ENCODE measurements at places on chromosomes 7 and 10. TPM values are rescaled to one million over a fixed set of nuclear protein-coding genes. Genes with fewer than 3 reads are reported as not detected.
A peak's percentile ranks its signal among the peaks of the same experiment; 100 is the strongest.

Gene SAMD9
- 0.95 TPM for polyA plus RNA-seq

Gene MRC1
- polyA plus RNA-seq: not detected

Gene CYTH3
- polyA plus RNA-seq: 56.8 TPM

Gene TMEM176A
- not detected for polyA plus RNA-seq

Gene TACC2
- 8.8 TPM for polyA plus RNA-seq

Gene C7orf57
- polyA plus RNA-seq: 0.41 TPM

Gene CYP3A5
- 0.31 TPM for polyA plus RNA-seq

Gene OPN1SW
- 0.05 TPM for polyA plus RNA-seq

Gene LEP
- not detected for polyA plus RNA-seq

Gene GDF2
- polyA plus RNA-seq: not detected

- no peak for DNase-seq
- no peak overlapping the region for H3K27ac ChIP-seq
- no peaks in the 10 kb centered on the region for H3K36me3 ChIP-seq
- no peak overlapping the region for H3K4me3 ChIP-seq
Measured at GRCh38 chr7:149381245-149381644, 79.6 kb downstream of the ZNF777 start.

DNA sequence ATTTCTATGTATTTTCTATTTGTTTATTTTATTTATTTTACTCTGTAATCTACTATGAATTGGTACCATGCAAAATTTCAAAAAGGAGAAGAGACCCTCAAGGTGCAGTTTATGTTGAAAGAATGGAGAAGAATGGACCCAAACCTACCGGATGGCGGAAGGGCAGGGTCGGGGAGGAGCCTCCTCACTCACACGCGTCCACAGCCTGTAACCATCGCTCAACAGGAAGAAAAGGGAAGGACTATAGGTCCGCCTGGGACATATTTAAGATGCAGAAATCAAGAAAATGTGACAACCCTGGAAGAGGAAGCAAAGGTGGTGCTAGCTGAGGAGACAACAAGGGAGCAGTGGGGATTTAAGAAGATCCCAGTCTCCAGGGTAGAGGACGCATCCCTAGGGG, 158.4 kb downstream of the COBL start:
- H3K27ac ChIP-seq: no peak overlapping the region
- no peaks in the 10 kb centered on the region for H3K36me3 ChIP-seq
- DNase-seq: no peak
- no peak overlapping the region for H3K4me3 ChIP-seq

GRCh38 chr10:119103903-119104653, at the start of gene DENND10:
Gene DENND10 (plus strand): TSS chr10:119104113. CDS start chr10:119104143, 30 bp downstream.
- H3K4me1 ChIP-seq: peaks cover 3% of the 10 kb centered on the region
- peak; percentile 100 for DNase-seq
- peak within 1 kb of the TSS; percentile 22 for H3K27ac ChIP-seq

DNA sequence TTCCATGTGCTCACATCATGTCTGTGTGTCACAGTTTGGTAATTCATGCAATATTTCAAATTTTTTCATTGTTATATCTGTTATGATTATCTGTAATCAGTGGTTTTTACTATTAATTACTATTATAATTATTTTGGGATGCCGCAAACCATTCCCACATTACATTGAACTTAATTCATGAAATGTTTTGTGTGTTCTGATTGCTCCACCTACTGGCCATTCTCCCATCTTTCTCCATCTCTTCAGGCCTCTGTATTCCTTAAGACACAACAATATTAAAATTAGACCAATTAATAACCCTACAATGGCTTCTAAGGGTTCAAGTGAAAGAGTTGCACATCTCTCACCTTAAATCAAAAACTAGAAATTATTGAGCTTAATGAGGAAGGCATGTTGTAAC, 398.5 kb downstream of the PCDH15 start:
- no peaks in the 10 kb centered on the region for H3K36me3 ChIP-seq
- no peak overlapping the region for H3K27ac ChIP-seq
- peak; percentile 1 for DNase-seq
- H3K4me1 ChIP-seq: no peaks in the 10 kb centered on the region

DNA sequence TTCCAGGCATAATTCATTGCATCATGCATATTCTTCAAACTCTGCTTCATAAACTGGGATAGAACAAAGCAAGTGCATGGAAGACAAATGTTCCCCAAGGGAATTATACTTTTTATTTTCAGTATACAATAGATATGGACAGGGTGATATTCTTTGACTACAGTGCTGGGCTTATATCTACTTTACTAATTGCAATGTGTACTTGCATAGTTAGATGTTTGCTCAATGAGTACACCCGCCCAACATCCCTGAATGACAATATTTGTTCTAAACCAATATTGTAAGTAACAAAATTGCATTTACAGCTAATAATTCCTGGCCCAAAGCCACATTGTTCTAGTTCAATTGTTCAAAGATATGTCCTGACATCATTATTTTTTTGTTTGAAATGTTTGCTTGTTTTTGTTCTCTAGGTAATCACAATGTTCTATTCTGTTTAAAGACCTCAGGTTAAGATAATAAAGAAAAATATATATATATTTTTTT, 171.4 kb downstream of the PTN start:
- H3K27ac ChIP-seq: no peak overlapping the region
- no peaks in the 10 kb centered on the region for H3K27me3 ChIP-seq
- no peak overlapping the region for H3K4me3 ChIP-seq
- no peak for DNase-seq
- no peaks in the 10 kb centered on the region for H3K36me3 ChIP-seq

- no peaks in the 10 kb centered on the region for H3K27me3 ChIP-seq
- peaks cover 19% of the 10 kb centered on the region for H3K36me3 ChIP-seq
- H3K27ac ChIP-seq: no peak overlapping the region
- H3K4me3 ChIP-seq: no peak overlapping the region
- H3K4me1 ChIP-seq: peaks cover 10% of the 10 kb centered on the region
Measured at GRCh38 chr10:101601541-101601940, 13.4 kb downstream of the DPCD start.

DNA sequence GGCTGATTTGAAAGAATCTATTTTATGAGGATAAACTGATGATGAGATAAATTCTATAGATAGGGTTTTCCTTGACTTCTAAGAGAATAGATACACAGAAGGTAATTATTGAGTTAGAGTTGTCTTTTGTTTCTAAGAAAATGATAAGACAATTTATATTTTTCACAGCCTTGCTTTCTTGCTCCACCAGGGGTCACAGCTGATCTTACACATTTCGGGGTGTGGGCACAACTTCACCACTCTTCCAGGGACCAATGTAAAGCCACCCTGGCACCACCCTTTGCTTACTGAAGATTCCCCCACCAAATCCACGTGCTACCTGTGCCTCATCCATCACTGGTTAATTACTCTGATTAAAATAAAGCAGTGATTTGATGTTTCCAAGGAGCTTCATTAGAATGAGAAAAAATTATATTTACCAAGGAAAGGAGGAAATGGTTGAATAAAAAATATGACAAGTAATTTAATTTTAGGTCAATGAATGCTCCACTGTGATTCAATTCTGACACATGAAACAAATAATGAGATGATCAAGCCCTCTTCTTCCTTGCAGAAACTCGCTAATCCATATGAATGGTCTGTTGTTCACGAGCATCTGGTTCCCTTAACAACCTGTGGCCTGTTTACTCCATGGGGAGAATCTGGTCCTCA, 177.3 kb upstream of the TNS3 start:
- no peak overlapping the region for H3K4me3 ChIP-seq
- H3K27ac ChIP-seq: peak overlapping the region; percentile 89
- no peaks in the 10 kb centered on the region for H3K36me3 ChIP-seq
- no peak for DNase-seq

DNA sequence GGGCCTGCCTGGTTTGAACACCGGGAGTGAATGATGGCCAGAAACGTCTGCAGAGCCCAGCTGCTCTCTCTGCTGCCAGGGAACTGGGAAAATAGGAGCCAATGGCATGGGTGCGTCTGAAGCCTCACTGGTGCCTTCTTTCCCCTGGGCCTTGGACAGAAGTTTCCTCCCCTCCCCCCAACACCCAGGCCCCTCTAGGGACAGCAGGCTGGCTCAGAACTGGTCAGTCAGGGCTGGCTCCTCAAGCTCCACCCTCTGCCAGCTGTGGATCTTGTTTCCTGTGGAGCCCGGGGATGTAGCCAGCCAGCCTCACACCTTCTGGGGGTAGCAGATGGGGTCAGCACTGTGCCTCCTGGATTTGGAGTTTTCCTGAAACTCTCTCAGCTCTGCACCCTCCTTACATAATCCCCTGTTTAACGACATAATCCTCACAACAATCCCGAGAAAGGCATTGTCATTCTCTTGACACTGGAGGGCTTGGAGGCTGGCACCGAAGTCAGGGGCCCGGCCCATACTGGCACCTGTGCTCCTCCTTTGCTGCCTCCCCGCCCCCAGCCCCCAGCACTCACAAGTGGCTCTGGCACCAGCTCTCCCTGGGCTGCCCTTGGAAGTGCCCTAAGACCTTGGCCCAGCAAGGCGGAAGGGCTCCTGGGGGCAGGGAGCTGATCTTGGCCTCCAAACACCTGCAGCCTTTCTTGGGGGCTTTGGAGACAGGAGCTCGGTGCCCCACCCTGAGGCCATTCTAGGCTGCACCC, 5.7 kb downstream of the LDB3 start:
- H3K4me3 ChIP-seq: no peak overlapping the region
- no peaks in the 10 kb centered on the region for H3K27me3 ChIP-seq
- DNase-seq: peak; percentile 79
- peak overlapping the region; percentile 66 for H3K27ac ChIP-seq

GRCh38 chr7:135993950-135994349, 16.8 kb upstream of the MTPN start:
- H3K4me1 ChIP-seq: no peaks in the 10 kb centered on the region
- no peak overlapping the region for H3K27ac ChIP-seq
- DNase-seq: no peak
- no peak overlapping the region for H3K4me3 ChIP-seq
- no peaks in the 10 kb centered on the region for H3K36me3 ChIP-seq

DNA sequence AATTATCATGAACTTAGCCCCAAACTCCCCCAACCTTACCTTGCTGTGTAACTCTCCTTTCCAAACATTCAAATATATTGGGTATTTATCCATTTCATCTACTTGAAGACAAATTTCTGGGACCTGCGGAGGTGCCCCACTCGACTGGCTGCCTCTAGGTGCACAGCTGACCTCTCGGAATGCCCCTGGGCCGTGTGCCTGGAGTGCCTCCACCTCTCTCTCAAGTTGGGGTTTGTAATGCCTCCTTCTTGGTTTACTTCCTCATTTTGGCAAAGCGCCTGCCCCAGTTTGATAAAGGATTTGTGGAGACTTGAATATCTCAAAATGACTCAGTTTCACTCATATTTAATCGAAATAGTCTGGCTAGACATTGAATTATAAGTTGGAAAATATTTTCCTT, 16.6 kb downstream of the ZNF777 start:
- H3K27ac ChIP-seq: no peak overlapping the region
- no peaks in the 10 kb centered on the region for H3K27me3 ChIP-seq
- no peak overlapping the region for H3K4me3 ChIP-seq
- no peaks in the 10 kb centered on the region for H3K4me1 ChIP-seq
- DNase-seq: no peak

DNA sequence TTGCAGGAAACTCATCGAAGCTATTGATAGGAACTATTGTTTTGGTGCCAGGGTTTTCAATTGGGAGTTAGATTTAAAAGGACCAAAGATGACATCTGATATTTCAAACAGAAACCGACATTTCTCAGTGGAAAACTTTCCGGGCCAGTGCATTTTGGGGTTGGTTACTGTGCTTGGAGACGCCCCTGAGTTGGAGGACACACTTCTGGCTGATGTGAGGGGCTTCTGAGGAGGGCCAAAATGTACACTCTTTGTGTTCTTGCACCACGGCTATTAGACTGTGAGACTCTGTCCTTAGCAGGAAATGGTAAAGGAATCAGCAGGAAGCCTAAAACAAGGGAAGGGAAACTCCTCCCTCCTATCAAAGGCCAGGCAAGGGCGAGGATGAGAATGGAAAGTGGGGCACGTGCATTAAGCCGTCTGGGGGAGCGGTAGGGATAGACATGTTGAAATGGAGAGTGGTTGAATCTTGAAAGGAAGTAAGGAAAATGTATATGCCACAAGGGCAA, 1.8 kb upstream of the SRGN start:
- no peaks in the 10 kb centered on the region for H3K4me1 ChIP-seq
- no peak for DNase-seq
- no peaks in the 10 kb centered on the region for H3K36me3 ChIP-seq
- no peaks in the 10 kb centered on the region for H3K27me3 ChIP-seq

DNA sequence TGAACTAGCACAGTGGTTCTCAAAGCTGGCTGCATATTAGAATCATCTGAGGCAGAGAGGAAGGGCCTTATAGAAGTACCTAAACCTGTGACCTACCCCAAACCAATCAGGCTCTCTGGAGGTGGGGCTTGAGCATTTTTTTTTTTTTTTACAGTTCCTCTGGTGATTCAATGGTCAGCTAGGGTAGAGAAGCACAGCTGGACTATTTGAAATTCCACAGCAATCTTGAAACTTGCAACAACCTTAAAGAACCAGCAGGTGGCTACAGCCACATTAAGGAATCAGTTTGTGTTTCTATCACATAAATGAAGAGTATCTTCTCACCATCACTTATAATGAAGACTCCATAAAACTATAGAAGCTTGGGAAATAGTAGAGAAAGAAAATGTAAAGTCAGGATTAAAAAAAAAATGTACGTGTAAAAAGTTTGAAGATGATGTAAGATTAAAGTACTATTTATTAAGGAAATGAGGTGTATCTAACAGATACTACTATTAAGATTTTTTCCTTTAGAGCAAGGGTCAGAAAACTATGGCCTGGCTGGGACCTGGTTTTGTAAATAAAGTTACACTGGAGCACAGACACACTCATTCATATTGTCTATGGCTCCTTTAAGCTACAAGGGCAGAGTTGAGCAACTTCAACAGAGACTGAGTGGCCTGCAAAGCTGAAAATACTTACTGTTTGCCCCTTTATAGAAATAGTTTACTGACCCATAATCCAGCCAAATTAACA, 3.8 kb downstream of the RTKN2 start:
- peak; percentile 65 for DNase-seq
- H3K27ac ChIP-seq: peak overlapping the region; percentile 58
- no peak overlapping the region for H3K4me3 ChIP-seq
- H3K36me3 ChIP-seq: peaks cover 8% of the 10 kb centered on the region
- H3K27me3 ChIP-seq: no peaks in the 10 kb centered on the region

DNA sequence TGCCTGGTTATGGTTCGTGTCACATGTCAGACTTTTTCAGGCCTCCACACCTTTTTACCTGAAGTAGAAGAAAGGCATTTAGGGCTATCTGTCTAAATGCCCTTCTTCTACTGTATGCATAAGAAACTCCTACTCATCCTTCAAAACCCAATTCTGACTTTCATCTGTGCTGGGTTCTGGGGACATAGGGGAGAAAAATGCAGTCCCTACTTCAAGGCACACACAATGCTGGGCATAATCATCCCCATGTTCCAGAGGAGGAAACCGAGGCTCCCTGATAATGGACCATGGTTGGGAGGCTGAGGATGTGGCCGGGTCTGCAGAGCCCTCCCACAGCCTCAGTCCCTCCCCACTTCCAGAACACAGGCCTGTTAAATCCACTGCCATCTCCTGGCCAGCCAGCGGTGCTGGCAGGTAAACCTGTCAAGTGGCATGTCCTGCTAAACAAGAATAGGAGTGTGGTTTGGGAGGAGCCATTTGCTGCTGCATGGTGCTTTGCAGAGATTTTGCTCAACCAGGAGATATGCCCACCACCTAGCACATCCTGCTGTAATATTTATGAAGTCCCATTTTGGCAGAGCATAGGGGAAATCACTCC, 32.0 kb downstream of the GRID1 start:
- H3K4me3 ChIP-seq: no peak overlapping the region
- no peaks in the 10 kb centered on the region for H3K4me1 ChIP-seq
- DNase-seq: no peak
- no peaks in the 10 kb centered on the region for H3K27me3 ChIP-seq

Measured in SK-N-SH (cell line).